Mucosa of descending colon (tissue), 3 donors: ENCODE measurements at places on chromosomes 13 and 19. TPM values are rescaled to one million over a fixed set of nuclear protein-coding genes. Genes with fewer than 3 reads are reported as not detected.

DNA sequence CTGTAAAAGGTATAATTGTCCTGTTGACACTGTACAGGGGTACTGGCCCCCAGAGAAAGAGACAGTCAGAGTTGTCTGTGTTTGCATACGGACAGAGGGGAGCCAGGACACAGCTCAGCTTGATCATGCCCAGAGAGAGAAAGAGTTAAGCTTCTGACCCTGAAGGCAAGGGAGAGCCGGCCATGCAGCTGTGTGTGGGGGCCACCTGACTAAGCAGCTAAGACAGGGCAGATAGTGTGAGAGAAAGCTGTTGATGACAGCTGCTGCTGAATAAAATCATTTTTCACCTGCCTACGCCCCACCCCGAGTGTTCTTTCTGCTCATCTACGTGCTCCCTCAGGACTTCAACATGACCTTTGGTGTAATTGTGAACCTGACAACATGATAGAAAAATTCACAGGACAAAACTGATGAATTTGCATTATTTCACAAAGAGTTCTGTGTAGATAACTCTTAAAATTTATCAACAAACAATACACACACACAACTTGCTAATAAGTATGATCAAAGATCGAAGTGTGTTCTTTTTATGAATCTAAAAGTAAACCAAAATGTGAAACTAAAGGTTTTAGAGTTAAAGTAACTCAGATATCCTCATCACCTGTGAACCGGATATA lies 1294.3 kb upstream of the ATXN8OS start:
- no peak for DNase-seq

- no peak for DNase-seq
Observed at GRCh38 chr19:47228937-47229675, 1.9 kb downstream of the BBC3 start.

Gene ZBTB7A
- 112 TPM for total RNA-seq

GRCh38 chr13:24178847-24179485 lies 18.4 kb downstream of the SPATA13 start:
- no peak for DNase-seq

Gene UGGT2
- total RNA-seq = 16.6 TPM

Gene GFY
- total RNA-seq = not detected

- DNase-seq = peak; percentile 90
Observed at GRCh38 chr19:48351341-48351752, 12.4 kb downstream of the TMEM143 start.

DNA sequence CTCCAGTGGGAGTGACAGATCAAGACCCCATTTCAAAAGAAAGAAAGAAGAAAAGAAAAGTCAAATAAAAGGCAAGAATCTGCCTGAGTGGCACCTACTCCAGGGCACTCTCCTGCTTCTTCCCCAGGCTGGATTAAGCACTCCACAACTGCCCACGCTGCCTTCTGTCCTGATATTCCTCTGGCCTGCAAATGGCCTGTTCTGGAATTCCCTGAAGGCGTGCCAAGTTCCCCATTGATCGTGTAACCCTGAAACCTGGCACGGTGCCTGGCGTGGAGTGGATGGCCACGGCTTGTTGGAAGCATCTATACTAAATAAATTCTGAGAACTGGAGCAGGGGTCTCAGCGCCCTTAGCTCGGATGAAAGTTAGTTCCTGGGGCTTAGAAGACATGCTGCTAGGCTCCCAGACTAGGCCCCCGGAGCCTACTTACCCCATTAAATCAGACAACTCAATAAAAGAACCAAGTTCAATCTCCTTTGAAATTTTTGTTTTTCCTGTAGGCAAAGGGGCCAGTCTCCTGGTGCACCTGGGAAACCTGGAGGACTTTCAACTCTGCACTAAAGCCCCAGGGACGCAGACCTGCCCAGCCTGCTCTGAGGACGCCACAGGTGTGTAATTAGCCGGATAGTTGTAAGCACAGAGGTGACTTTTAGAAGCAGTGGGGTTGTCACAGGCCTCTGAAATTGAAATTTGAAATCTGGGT lies 21.9 kb downstream of the ANKRD27 start:
- peak; percentile 64 for DNase-seq

DNA sequence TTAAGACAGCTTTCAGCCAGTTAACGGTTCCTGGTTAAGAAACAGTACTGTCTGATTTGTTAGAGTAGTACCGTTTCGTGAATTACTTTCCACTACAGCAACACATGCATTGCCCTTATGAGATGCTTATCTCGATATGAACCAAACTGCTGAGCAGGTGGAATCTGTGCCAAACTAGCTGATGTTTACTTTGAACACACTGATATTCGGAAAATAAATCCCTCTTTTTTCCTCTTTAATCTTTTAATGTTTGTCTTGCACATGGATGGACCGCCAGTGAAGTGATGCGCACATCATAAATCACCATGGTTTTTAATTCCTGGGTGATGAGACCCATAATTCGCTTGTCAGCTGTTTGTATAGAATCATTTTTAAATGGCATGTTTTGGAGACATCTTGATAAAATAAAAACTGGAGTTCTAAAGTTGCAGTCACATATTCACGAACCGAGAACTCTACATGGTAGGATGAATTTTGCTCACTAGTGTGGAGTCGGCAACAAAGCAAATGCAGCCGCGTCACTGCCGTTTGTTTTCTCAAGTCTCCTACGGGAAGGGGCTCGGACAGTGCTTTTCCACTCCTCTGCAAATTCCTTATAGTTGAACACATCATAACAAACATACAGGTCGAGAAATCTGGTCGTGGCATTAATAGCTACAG lies 1.1 kb downstream of the GJA3 start:
- no peak for DNase-seq

DNA sequence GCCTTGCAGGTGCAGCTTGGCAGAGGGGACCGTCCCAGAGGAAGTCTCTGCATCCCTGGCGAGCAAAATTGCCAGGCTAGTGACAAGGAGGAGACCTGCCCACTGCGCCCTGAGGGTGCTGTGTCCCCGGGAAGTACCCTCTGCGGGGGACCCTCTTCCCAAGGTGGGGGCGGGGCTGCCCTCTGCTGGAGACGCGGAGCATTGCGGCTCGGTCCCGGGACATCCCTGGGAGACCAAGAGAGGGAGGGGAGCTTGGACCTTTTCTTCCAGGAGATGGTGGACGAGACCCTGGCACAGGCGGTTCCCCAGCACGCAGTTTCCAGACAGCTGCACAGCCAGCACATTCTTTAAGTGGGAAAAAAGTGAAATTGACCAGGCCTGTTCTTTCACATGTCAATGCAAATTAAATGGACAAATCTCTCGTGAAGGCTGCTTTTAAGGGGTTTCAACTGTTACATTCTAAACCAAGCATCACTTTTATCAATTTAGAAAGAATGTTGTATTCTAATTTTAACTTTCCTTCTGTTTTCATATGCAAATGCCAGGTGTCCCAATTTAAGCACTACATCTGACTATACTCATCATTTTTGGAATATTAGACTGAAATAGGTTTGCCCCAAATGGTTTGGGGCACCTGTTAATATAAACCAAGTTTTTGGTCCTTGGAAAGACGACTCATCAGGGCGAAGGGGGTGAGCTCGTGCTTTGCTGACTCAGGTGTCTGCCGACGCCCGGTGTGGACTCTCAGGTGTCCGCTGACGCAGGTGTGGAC lies 60.7 kb downstream of the MCF2L start:
- DNase-seq = peak; percentile 65

DNA sequence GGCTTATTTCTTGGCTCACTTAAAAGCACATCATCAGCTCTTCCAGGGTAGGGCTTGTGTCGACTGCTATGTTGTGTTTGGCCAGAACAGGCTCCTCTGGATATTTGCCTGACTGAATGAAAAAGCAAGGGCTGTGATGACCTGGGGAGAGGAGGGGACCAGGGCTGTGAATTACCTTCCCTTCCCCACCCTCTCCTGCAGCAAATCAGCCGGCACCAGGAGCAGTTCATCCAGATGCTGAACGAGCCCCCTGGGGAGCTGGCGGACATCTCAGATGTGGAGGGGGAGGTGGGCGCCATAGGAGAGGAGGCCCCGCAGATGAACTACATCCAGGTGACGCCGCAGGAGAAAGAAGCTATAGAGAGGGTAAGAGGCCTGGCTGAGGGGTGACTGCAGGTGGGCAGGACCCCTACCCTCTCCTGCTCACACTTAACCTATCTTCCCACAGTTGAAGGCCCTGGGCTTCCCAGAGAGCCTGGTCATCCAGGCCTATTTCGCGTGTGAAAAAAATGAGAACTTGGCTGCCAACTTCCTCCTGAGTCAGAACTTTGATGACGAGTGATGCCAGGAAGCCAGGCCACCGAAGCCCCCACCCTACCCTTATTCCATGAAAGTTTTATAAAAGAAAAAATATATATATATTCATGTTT lies 4.4 kb downstream of the GADD45GIP1 start:
- DNase-seq = no peak

- DNase-seq = no peak
Observed at GRCh38 chr19:11377237-11377636, 2.8 kb downstream of the SWSAP1 start.

DNA sequence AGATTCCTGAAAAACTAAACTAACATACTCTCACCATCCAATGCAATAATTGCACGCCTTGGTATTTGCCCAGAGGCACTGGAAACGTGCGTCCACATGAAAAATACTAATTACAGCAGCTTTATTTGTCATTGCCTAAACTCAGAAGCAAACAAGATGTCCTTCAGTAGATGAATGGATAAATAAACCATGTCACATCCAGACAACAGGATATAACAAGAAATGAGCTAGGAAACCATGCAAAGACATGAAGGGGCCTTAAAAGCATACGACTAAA lies 25.0 kb downstream of the ELL start:
- no peak for DNase-seq

GRCh38 chr13:79389026-79389425 lies 17.0 kb downstream of the RBM26 start:
- no peak for DNase-seq

DNA sequence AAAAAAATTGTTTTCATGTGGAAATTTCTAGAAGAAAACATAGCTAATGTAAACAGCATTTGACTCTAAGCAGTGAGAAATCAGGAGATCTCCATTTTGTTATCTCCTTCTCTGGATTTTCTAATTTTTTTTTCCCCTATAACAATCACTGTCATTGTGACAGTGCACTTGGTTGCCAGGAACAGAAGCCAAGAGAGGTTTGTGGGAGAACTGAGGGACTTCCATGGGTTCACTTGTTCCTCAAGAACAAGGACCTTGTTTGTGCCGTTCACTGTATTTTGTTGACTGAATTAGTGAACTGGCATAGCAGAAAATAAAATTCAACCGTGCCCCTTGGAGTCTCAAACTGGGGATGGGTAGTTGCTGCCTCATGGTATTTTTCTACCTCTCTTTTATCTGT lies 17.1 kb downstream of the SHISA7 start:
- DNase-seq = no peak

Gene MUC16
- total RNA-seq = under 0.01 TPM

Gene NCR1
- 0.98 TPM for total RNA-seq

DNA sequence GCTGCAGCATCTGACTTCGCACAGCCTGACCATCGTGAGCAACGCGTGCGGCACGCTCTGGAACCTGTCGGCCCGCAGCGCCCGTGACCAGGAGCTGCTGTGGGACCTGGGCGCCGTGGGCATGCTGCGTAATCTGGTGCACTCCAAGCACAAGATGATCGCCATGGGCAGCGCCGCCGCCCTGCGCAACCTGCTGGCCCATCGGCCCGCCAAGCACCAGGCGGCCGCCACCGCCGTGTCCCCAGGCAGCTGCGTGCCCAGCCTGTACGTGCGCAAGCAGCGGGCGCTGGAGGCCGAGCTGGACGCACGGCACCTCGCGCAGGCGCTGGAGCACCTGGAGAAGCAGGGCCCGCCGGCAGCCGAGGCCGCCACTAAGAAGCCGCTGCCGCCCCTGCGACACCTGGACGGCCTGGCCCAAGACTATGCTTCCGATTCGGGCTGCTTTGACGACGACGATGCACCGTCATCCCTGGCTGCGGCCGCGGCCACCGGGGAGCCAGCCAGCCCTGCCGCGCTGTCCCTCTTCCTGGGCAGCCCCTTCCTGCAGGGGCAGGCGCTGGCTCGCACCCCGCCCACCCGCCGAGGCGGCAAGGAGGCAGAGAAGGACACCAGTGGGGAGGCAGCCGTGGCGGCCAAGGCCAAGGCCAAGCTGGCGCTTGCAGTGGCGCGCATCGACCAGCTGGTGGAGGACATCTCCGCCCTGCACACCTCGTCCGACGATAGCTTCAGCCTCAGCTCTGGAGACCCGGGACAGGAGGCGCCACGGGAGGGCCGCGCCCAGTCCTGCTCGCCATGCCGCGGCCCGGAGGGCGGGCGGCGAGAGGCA lies 13.6 kb downstream of the C19orf25 start:
- DNase-seq = peak; percentile 65

GRCh38 chr19:18746401-18747325 lies 44.4 kb downstream of the COMP start:
- no peak for DNase-seq

GRCh38 chr19:5628919-5629481 lies 6.1 kb downstream of the SAFB start:
- no peak for DNase-seq

- DNase-seq = no peak
Observed at GRCh38 chr13:110882972-110883371, 31.9 kb downstream of the ANKRD10 start.

DNA sequence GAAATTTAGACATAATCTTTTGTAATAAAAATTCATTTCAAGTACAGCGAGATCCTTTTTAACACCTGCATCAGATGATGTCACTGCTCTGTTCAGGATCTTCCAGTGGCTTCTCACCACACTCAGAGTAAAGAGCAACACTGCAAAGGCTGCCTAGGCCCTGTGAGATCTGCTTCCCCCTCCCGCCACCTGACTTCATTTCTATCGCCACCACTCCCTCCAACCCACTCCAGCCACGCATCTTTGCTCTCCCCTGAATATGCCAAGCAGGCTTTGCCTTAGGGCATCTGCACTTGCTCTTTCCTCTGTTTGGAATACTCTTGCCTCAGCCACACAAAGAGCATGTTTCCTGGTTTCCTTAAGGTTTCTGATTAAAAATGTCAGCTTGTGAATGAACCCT lies 58.3 kb downstream of the MBNL2 start:
- DNase-seq = no peak

Gene BAX
- 125 TPM for total RNA-seq

DNA sequence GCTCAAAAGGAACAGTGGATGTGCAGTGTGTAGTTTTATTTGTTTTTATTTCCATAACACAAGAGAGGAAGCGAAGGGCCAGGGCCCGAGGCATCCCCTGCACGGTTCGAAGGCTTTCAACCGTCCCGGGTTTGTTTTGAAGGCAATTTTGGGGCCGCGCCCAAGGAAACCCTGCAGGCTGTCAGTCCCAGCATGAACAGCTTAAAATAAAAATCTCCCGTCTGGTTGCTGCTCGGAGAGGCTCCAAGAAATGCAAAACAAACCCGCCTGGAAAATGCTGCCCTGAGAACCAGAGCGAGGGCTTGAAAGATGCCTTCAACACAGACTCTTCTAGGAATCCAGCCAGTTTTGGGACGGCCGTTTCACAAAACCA lies 16.0 kb downstream of the LSM4 start:
- DNase-seq = no peak

Gene GAPDHS
- not detected for total RNA-seq
